ENCODE measurements at places on chromosomes 2 and 18.

GRCh38 chr2:55163274-55163721 is 68.8 kb downstream of the CLHC1 start:
- no peak for DNase-seq

DNA sequence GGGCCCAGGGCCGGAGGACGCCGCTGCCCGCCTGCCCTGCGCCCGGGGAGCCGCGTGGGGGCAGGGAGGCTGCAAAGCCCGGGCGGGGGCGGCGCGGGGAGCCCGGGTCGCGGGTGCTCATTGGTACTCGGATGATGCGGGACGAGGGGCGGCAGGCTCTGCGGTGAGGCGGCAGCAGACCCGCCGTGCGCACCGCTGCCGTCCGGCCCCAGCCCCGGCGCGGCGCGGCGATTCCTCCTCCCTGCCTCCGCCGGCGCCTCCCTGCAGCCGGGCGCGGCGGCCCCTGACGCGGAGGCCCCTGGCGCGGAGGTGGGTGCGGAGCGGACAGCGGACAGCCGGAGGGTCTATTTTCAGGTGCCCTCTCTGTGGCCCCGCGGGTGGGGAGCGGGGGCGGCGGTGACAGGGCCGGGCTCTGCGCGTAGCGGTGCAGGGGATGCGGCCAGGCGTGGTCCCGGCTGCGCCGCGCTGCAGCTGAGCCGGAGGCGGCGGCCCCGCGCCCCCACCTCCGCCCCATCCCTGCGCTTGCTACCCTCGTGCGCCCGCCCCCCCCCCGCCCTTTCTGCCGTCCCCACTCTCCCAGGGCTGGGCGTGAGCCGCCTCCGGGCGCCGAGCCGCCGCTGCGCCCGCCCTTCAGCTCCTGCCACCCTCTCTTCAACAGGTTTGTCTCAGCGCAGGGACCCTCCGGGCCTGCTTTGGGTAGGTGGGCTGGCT is 640 bp downstream of the SPTBN1 start:
- peak; percentile 15 for DNase-seq

DNA sequence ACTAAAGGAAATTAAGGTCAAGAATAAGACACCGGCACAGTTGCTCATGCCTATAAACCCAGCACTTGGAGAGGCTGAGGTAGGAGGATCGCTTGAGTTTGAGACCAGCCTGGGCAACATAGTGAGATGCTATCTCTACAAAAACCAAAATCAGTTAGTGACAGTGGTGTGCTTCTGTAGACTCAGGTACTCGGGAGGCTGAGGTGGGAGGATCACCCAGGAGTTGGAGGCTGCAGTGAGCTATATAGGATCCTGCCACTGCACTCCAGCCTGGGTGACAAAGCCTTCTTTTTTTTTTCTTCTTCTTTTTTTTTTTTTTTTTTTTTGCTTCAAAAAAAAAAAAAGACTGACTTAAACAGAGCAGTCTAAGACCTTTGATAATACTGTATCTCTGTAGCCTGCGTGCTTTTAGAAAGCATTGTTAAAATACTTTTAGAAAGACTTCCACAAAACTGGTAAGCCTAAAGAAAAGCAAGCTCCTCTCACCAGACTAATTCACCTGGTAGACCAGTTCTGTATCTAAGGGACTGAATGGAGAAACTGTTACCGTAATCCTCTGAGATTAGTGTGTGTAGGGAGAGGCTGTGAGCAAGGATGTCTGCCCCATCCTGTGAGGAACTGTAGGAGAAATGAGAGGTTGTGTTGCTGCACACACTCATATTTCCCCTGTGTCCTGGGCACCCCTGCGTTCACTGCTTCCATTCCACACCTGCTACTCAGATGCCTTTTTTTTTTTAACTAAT is 10.8 kb downstream of the RAB12 start:
- DNase-seq, result no peak

DNA sequence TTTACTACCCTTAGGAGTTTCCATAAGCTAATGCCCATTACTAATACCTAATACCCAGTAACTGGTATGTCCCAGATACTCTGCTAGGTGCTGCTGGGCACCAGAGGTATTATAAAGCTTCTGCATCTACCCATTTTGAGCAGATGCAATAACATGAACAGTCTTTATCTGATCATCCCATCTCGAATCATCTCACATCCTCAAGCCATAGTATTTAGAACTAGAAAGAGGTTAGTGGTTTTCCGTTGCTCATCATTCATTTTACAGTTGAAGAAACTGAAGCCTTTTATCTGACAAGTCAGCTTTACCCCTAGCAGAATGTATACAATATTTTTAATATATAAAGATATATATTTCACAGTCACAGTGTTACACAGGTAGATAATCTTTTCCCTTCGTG is 99.1 kb upstream of the TCF4 start:
- no peak for DNase-seq

All from activated CD4-positive, alpha-beta T cell treated with anti-CD3 and anti-CD28 coated beads for 48 hours (primary cell).